Activated CD4-positive, alpha-beta T cell treated with anti-CD3 and anti-CD28 coated beads for 24 hours (primary cell): ENCODE measurements at places on chromosomes 3 and 15.

- no peak for DNase-seq
These were observed 976.0 kb downstream of the ROBO2 start for GRCh38 chr3:78015856-78016255.

DNA sequence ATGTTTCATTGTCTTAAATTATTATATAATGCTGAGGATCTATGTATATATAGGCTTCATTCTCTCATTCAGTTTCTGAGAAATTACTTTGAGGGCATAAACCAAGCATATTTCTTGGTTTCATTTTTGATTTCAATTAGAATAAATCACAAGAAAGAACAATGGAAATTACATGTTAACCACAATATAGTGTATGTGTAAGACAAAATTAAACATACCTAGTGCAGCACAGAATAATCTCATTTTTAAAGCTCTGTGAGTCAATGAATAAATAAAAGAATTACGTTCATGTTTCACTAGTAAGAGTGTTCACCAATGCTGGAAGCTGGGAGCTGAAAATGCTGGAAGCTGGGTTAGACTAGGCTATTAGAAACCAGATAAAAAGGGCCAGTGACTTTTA is 72.8 kb downstream of the UBE3A start:
- no peak for DNase-seq

- DNase-seq, result no peak
These were observed 22.4 kb downstream of the LDHAL6B start for GRCh38 chr15:59229015-59229414.

- DNase-seq, result no peak
These were observed 10.4 kb upstream of the MB21D2 start for GRCh38 chr3:192928016-192928415.

GRCh38 chr15:97902140-97902780 is 58.2 kb upstream of the ARRDC4 start:
- no peak for DNase-seq

DNA sequence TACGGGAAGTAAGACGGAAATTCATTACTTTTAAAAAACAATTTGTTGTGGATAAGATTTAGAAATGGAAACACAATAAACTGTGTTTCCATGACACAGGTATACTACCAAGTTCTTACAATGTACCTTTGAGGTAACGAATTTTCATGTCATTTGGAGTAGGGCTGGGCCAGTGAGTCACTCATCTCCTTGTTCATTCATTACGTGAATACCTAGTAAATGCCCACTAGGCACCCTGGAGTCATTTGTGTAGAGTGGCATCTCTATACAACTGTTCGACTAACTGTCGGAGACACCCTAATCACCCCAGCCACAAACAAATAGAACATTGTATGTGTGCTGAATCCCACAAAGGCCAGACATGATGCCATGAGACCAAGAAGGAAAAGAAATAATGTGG is 94.8 kb downstream of the IGF1R start:
- no peak for DNase-seq

DNA sequence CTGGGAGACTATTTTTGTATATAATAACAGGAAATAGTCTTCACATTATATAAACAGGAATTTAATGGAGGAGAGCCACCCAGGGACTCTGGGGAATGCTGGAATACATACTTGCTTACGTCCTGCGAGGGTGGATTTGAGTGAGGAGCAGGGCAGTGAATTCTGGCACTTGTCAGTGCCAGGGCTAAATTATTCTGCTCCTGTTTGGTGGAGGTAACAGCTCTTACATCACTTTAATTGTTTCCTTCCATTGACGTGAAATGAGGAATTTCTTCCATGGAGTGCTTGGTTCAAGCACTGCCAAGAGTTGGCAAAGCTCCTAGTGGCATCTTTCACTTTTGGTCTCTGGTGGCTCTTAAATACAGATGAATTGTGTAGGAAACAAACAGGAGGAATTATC is 94.1 kb upstream of the GOLGA8J start:
- DNase-seq, result no peak

- no peak for DNase-seq
These were observed 256.7 kb upstream of the ICE2 start for GRCh38 chr15:60735559-60736047.

- no peak for DNase-seq
These were observed 938.3 kb upstream of the ALCAM start for GRCh38 chr3:104428337-104428925.

DNA sequence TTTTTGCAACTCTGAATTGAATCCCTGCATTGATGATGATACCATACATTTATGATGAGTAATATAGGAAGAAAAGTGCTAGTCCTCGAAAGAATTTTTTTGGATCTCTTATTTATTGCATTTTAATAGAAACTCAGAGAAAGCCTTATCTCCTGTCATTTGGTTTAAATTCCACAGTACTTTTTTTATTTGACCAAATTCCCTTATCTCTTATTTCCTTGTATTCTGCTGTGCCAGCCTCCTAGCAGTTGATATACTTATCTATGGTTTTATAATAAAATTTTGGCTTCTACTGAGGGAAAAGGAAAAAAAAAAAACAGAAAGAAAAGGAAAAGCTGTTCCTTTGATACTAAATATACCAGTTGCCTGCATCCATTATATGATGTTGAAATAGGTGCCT is 535.1 kb upstream of the NR2F2 start:
- no peak for DNase-seq

GRCh38 chr3:150511122-150511821 is 35.0 kb downstream of the SERP1 start:
- DNase-seq, result no peak

DNA sequence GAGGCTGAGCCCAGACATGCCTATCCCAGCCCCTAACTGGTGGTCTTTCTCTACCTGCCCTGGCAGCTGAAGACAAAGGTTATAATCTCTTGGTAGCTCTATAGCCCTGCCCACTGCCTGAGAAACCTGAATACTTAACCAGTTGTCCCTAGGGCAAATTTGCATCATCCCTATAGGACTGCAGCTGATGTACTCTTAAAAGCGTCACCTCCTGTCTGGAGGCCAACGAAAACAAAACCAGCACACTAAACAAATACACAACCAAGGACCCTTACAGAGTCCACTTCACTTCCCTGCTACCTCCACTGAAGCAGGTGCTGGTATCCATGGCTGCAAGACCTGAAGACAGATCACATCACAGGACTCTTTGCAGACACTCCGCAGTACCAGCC is 98.0 kb downstream of the KCNAB1 start:
- no peak for DNase-seq

GRCh38 chr3:171142985-171143384 is 116.5 kb upstream of the SLC2A2 start:
- no peak for DNase-seq

GRCh38 chr3:120459196-120459595 is 8.4 kb upstream of the FSTL1 start:
- DNase-seq, result no peak

- DNase-seq, result no peak
These were observed 2.1 kb upstream of the IQSEC1 start for GRCh38 chr3:13075318-13075717.

DNA sequence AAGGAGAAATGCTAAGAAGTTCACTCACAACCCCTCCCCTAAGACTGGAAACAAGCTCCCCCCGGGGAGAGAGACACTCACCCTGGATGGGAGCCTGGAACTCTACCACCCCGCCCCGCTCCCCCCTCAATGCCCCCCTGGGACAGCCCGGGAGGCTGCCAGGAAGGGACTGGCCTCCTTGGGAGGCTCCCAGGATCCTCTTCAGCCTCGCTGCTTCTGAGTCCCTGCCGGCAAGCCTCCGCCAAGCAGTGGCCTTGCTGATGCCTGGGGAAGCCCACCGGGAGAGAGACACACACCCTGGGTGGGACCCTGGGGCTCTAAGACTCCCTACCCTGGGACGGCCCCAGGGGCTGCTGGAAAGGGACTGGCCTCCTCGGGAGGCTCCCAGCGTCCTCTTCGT is 33.4 kb downstream of the CPEB1 start:
- DNase-seq, result no peak

DNA sequence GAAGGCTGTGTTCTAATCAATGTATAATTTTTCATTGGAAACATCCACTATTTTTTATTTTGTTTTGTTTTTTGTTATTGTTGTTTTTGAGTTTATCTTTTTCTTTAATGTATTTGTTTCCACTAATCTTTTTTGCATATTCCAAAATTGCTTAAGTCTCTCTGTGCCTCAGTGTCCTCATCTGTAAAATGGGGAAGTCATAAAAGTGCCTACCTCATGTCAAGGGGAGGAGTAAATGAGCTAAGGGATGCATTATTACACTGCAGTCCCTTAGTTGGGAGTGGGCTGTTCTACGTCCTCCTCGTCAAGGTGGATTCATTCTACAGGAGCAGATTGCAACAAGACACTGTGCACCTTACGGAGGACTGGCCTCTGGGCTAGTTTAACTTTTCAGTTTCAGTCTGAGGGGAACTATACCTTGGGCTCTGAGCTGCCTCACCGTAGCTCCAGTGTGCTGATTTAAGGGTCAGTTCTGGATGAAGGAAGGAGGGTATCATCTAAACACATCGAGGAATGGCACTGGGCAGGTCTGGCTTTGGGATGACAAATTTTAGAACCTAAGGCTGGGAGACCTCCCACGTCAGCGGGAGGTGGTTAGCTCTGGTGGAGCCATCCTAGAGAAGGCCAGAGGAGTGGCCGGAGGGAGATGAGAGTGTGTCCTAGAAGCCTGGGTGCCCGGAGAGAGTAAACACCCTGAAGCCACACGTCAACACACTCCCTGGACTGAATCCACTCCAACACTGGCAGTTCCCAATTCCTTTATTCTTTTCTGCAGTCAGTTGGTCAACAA is 5.1 kb upstream of the SRP14 start:
- no peak for DNase-seq

DNA sequence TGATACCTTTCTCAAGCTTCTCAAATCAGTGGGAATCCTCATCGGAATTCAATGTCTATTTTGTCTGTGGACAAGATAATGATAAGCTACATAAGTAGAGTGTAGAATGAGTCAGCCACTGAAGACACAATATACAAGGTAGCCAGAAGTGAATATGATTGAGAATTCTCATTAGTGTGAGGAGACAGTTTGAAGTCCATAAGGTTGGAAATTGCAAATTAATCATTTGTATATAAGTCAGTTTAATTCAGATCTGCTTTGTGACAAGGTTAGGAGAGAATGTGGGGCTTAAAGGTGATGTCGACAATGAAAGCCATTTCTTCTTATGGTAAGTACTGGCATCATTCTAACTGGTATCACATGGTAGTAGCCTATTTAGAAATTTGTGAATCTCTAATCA is 4.2 kb downstream of the ARPP21 start:
- no peak for DNase-seq

DNA sequence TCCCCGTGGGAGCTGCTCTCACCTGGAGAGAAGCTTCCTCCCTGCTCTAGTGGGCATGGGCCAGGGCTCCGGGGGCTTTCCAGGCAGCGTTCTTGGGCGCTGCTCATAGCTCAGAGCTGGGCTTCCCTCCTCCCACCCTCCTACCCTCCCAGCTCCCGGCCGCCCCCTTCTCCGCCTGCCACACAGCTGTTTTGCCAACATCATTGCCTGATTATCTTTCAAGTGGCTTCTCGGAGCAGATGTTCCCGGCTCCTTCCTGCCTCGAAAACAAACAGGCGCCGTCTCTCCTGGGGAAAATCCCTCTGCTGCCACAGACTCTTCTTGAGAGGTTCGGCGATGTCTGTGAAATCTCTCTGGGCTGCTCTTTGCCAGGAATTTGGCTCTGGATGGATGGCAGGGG is 195.6 kb downstream of the RPLP1 start:
- DNase-seq, result no peak

DNA sequence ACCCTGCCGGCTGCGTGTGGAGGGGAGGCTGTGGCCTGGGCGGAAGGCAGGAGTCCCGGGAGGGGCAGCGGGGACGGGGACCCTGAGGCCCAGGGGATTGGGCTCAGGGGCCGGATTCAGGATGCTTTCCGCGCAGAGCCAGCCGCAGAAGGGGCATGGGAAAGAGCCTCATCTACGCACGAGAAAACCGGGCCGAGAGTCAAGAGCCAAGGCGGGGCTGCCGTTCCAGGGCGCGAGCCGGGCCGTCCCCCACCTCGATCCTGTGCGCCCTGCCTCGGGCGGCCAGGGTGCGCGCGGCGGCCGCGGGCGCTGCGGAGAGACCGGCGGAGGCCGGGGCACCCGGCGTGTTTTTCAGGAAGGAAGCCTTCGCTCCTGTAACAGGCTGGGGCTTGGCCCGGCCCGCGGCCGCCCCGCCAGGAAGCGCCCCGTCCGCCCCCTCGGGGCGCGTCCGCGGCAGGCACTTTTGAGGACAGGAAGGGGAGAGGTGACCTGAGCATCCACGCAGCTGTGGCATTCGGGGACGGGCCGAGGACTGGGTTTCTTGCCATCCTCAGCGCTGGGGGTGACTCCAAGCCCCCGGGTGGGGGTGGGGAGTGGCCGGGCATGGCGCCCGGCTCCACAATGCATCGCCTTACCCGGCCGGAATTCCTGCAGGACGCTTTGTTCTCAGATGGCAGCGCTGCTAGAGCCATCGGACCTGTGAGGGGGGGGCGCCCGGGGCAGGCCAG is 62.3 kb upstream of the GATA2 start:
- no peak for DNase-seq

DNA sequence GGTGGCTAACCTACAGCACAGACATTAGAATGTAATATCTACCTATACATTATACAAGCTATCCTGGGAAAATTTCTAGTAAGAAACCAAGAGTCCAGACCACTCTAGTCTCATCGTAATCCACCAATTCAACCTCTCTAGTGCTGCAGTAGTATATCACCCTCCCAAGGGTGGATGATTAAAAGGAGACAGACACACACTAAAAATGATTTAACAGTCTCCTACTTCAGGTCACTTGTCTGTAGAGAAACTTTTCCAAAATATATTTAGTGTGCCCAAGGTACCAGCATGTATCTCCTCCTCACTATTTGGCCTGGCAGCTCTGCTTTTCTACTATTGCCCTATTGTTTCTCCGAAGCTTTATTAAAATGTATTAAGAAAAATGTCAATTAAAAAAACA is 45.0 kb downstream of the ZBTB20 start:
- no peak for DNase-seq

GRCh38 chr3:64552966-64553365 is 134.8 kb downstream of the ADAMTS9 start:
- no peak for DNase-seq

DNA sequence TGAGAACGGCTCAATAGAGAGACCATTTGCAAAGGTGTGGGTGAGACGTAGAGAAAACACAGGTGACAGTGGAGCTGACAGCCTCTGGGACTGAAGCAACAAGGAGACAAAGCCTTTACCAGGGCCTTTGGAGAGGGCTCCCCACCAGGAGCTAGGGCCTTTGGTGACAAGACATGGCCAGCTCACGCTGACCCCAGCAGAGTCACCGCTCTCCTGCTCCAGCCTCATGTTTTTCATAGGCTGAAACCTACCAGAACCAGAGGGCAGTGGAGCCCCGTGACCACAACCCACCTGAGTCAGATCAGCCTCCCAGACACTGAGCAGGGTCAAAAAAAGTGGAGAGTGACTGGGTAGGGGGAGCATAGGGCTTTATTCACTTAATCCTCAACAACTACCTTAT is 214.7 kb downstream of the SHQ1 start:
- no peak for DNase-seq
